ENCODE measurements at places on chromosomes 3 and 15. TPM values are rescaled to one million over a fixed set of nuclear protein-coding genes. Genes with fewer than 3 reads are reported as not detected.

DNA sequence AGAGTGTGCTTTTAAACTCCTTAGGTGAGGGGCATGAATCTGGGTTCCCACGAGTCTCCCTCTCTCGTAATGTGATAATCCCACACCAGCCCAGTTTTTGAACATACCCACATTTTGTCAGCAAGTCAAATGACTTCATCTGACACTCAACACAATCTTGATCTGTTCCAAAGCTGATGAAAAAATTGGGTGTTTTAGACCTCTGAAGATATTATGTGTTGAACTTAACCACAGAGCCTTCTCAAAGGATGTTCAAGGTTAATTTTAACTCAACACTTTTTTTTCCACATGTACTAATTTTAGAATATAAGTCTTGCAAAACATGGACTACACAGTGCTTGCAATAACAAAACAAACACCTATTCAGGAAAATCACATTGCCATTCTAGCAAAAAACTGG is 123.1 kb downstream of the TGFBR2 start:
- no peaks in the 10 kb centered on the region for H3K27me3 ChIP-seq
- no peaks in the 10 kb centered on the region for H3K4me1 ChIP-seq
- no peaks in the 10 kb centered on the region for H3K36me3 ChIP-seq
- DNase-seq, result no peak
- H3K4me3 ChIP-seq, result no peak overlapping the region
- no peak overlapping the region for H3K27ac ChIP-seq

Gene KLHL6
- not detected for total RNA-seq

Gene SNAPC5
- 28.9 TPM for total RNA-seq

Gene RASGRP1
- total RNA-seq, result 0.85 TPM

- H3K36me3 ChIP-seq, result peaks cover 7% of the 10 kb centered on the region
- no peak overlapping the region for H3K4me3 ChIP-seq
Observed at GRCh38 chr15:34335176-34336032, 2.2 kb downstream of the SLC12A6 start.

Gene GOLGA8J
- not detected for total RNA-seq

DNA sequence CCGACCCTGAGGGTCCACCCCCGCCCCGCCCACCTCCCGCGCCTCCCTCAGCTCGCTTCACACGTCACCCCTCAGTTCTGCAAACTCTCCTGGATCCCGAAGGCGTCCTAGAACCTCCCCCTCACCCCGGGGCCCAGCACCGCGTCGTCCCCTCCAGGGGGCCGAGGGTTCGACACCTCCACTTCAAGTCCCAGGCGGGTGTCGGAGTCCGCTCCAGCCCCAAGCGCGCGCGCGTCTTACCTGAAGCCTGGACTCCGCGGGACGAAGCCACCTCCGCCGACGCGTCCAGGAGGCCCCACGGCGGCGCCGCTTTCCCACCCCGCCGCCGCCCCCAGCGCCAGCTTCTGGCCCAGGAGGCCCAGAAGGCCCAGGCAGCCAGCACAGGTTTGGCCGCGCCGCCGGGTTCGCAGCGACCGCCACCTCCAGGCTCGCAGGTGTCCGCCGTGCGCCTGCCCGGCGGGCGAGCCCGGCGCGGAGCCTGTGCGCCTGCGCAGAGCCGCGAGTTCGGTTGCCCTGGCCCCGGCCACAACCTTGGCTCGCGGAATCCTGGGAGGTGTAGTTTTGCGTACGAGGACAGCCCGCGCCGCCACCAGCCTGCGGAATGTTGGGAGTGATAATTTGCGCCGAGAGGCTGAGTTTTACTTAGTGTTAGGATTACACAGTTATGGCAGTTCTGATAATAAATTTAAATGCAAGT is at the start of gene POMGNT2:
POMGNT2 (minus strand) TSS at position 484 of the 697 bp plus-strand sequence. CDS start 24,648 bp downstream, outside the sequence.
- H3K27me3 ChIP-seq, result no peaks in the 10 kb centered on the region
- peak; percentile 91 for DNase-seq
- H3K36me3 ChIP-seq, result no peaks in the 10 kb centered on the region
- H3K27ac ChIP-seq, result no peak within 1 kb of the TSS
- H3K4me3 ChIP-seq, result peak within 1 kb of the TSS; percentile 74
- H3K4me1 ChIP-seq, result no peaks in the 10 kb centered on the region

DNA sequence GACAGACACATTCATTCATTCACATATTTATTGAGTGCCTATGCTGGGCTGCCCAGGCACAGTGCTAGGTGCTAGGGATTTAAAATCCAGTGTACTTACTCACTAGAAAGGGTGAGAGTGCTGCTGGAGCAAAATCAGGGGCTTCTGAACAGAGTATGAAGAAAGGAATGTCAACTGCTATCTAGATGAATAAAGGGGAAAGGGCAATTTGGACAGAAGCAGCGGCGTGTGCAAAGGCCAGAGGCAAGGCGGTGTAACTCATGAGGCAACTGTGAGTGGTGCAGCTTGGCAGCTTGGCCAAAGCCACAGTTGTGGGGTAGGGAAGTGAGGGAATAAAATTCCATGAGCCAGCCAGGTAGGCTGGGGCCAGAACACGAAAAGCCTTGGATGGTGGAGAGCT is 76.7 kb downstream of the RAD18 start:
- no peak overlapping the region for H3K27ac ChIP-seq
- no peaks in the 10 kb centered on the region for H3K27me3 ChIP-seq
- peaks cover 17% of the 10 kb centered on the region for H3K36me3 ChIP-seq
- peaks cover 6% of the 10 kb centered on the region for H3K4me1 ChIP-seq
- no peak overlapping the region for H3K4me3 ChIP-seq

Data from H9 (cell line).